ENCODE measurements at places on chromosomes 2 and 18. TPM values are rescaled to one million over a fixed set of nuclear protein-coding genes. Genes with fewer than 3 reads are reported as not detected.

The FKBP7 gene
- total RNA-seq: 0.03 TPM

The FBXO48 gene
- 0.05 TPM for total RNA-seq

- DNase-seq: no peak
Observed at GRCh38 chr2:201675454-201675853, 23.0 kb downstream of the MPP4 start.

DNA sequence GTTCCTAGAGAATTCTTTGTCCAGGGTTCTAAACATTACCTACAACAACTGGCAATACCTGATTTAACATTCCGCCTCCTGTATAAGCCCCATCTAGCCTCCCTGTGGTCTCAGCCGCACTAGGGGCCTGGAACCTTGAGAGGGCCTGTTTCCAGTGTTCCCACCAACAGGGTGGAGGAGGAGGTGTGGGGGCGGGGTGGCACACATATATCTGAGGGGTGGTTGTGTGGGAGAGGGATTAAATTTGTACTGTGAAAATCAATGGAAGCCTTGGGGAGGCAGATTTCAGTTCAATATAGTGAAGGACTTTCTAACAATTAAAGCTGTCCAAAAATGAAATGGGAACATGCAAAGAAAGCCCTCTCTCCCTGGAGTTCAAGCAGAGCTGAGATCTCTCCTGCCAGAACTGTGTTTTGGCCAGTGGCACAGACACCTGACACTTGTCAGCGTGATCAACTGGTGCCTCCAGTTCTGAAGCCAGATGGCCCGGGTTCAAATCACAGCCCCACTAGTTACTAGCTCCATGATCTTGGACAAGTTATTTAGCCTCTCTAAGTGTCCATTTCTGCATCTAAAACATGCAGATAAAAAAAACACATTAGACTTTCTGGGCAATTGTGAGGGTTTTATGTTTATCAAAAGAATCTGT is 17.0 kb upstream of the FZD7 start:
- no peak for DNase-seq

The STK17B gene
- 17.4 TPM for total RNA-seq

The ILKAP gene
- 27.5 TPM for total RNA-seq

The ANKRD30B gene
- 0.03 TPM for total RNA-seq

All from HT-29 (cell line).